ENCODE measurements at places on chromosomes 1 and 21. TPM values are rescaled to one million over a fixed set of nuclear protein-coding genes. Genes with fewer than 3 reads are reported as not detected.

The AKR7A2 gene
- 40.6 TPM for total RNA-seq

The RNU1-1 gene
- total RNA-seq, result 9,391 TPM

The TMEM52 gene
- total RNA-seq, result 2.1 TPM

The SEMA4A gene
- total RNA-seq, result 1.4 TPM

The PLEKHN1 gene
- not detected for total RNA-seq

The ZSCAN20 gene
- total RNA-seq, result 4.4 TPM

The PALMD gene
- 114 TPM for total RNA-seq

The CCNL2 gene
- total RNA-seq, result 45.7 TPM
